ENCODE measurements at places on chromosomes 6 and 20.

- DNase-seq = no peak
Observed at GRCh38 chr6:22642254-22642653, 72.9 kb downstream of the HDGFL1 start.

GRCh38 chr6:38599261-38599660 is 40.5 kb downstream of the BTBD9 start:
- no peak for DNase-seq

DNA sequence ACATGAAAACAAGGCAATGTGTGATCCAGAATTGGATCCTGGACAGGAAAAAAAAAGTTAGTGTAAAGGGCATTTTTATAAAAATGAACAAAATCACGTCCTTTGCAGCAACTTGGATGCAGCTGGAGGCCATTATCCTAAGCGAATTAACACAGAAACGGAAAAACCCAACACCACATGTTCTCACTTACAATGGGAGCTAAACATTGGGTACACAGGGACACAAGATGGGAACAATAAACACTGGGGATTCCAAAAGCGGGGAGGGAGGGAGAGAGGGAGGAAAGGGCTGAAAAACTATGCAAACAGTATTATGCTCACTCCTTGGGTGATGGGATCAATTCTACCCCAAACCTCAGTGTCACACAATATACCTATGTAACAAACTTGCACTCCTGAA is 91.4 kb upstream of the BTBD3 start:
- DNase-seq = no peak

GRCh38 chr20:44501448-44501847 is 20.4 kb downstream of the SERINC3 start:
- DNase-seq = no peak

GRCh38 chr6:156781861-156782631 is 4.9 kb downstream of the ARID1B start:
- DNase-seq = no peak
